ENCODE measurements at places on chromosomes 13 and 19.

DNA sequence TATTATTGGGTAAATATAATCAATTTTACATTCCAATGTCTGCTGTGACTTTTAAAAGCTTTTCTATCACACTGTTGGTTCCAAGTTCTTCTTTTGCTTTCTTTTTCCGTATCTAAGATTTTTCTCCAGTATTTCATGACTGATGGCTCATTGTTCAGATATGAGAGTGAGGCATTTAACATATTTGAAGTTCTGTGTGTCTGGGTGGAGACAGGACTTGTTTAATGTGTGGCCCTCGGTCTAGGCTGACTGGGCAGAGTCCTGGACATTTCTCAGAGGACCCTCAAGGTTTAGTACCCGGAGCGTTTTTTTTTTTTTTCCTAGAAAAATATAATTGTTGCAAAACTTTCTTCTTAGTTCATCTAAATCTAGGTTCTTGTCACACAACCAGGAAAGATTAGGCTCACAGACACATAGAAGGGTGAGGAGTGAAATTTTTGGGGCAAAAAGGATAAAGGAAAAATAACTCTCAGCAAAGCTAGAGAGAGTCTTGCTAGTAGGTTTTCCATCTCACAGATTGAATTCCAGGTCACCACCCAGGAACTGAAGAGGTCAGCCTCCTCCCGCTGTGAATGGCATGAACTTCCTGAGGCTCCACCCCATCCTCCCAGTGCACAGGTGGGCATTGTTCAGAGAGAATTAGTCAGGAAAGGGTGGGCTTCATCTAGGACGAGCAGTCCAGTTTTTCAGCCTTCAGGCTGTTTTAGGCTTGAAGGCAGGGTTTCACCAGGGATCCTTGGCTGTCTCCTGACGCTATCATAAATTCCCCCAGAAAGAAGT, 1002.4 kb upstream of the PCDH9 start:
- no peak for DNase-seq

DNA sequence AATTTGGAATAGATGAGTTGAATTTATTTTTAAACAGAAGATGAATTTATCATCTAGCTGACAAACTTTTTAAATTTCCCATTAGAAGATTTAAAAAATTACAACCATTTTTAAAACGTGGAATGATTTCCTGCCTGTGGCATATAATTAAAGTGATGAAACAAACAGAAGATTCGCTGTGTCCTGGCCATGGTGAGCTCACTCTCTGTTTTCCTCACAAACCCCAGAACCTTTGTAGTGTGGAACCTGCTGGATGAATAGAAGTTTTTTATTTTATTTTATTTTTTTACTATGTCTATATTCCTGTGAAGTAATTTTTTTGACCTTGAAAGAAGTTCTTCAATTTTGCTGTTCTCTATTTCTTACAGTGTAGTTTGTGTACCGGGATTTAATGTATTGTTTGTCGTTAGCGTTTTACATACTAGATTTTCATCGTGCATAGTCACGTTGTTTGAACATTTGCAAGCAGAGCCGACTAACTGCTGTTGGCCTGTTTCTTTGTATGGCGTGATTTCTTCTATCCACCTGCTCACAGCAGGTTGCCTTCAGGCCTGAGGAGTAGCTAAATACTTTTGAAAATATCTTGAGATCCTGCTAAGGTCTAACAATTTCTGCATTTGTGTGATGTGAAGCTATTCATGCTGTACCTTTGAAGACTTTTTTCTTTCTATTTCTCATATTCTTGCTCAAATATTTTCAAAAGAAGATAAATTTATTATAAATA, 149.2 kb downstream of the GGACT start:
- DNase-seq = no peak

DNA sequence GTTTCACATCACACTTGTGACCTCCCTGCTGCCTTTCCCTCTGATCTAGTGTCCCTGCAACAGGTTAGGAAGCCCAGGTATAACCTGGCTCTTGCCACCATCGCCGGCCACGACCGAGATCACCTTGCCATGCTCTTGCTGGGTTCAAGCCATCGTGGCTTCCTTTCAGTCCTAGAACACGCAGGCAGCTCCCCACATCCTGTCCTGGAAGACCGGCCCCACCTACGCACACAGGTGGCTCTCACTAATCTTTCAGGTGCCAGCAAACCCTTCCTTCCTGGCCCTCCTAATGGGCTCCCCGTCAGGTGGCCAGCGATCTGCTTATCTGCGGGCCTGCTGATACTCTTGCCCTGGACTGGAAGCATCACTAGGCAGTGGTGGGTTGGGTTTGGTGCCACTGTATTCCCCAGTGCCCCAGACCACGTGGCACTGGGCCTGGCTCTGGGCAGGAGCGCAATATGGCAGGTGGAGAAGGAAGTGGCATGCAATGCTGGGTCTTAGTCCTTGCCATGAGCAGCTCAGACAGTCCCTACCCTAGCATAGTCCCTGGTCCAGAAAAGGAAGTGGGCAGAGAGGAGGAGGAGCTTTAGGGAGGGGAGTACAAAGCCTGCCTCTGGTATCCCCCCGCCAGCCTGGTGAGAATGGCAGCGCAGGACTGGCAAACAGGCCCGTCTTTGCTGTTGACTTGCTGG, 11.8 kb downstream of the PPP1R37 start:
- no peak for DNase-seq

GRCh38 chr13:22925881-22926747, 254.7 kb upstream of the SGCG start:
- DNase-seq = no peak

DNA sequence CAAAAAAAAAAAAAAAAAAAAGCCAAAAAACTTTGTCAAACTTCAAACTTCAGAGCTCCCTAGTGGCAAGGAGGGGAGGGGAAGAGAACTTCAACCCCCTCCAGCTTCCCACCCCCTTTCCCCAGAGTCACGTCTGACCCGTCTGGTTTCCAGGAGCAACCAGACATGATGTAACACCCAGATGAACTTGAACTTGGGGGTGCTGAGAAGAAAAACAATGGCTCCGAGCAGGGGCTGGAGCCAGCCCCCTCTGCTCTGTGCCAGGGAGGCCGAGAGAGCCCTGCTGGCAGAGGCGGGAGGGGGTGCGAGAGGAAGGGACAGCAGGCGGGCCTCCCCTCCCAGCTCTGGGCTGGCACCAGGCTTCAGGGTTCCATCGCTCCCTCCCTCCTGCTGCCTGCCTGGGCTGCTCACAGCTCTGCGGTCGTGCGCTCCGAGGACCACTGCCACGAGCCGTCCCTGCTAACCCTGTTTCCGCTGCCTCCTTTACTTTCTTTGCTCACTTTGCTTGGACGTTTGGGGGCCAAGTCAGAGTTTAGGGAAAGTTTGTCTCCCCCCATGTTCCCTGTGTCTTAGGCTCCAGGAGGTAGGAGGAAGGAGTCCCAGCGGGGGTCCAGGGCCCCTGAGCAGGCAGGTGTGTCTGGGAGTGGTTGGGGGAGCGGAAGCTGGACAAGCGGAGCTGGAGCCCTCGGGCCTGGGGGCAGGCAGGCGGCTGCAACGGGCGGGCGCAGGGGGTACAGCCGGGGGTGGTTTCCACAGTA, 11.1 kb downstream of the LYL1 start:
- DNase-seq = no peak

- no peak for DNase-seq
Observed at GRCh38 chr19:4650159-4650558, 10.8 kb downstream of the TNFAIP8L1 start.

- DNase-seq = no peak
Observed at GRCh38 chr13:111640476-111640875, 320.0 kb downstream of the TEX29 start.

DNA sequence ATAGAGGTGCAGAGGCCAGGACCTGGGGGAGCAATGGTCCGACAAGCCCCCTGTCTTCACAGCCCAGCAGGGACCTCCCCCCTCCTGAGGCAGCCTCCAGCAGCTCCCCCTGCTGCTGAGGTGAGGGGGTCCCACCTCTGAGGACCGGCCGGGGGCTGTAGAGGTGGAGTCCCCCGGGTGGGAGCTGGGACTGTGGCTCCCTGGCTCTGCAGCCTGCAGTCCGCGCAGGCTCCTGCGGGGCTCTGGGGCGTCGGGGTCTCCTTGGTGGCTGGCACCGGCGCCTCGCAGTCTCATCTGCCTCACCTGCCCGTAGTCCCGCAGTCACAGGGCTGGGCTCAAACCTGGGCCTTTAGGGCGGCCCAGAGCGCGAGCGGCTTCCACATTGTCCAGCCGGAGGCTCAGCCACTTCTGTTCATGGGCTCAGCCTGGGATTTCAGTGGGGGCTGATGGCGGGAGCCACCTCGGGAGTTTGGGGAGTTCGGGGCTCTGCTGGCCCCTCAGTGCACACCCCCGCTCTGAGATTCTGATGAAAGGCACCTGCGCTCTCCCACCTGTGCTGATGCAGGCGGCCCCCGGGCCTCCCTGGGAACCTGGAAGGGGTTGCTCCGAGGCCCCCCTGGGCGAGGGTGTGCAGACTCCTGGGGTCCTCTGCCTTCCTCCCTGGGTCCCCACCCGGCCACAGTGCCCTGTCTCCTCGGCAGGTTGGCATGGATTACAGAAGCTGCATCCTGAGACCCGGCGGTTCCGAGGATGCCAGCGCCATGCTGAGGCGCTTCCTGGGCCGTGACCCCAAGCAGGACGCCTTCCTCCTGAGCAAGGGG, 7.0 kb upstream of the ZNF554 start:
- no peak for DNase-seq

GRCh38 chr19:54253331-54254194, 3.5 kb downstream of the LILRB5 start:
- DNase-seq = no peak

GRCh38 chr13:91701975-91702374, 303.6 kb downstream of the GPC5 start:
- no peak for DNase-seq

- DNase-seq = no peak
Observed at GRCh38 chr19:11612816-11613511, 15.7 kb downstream of the ZNF627 start.

DNA sequence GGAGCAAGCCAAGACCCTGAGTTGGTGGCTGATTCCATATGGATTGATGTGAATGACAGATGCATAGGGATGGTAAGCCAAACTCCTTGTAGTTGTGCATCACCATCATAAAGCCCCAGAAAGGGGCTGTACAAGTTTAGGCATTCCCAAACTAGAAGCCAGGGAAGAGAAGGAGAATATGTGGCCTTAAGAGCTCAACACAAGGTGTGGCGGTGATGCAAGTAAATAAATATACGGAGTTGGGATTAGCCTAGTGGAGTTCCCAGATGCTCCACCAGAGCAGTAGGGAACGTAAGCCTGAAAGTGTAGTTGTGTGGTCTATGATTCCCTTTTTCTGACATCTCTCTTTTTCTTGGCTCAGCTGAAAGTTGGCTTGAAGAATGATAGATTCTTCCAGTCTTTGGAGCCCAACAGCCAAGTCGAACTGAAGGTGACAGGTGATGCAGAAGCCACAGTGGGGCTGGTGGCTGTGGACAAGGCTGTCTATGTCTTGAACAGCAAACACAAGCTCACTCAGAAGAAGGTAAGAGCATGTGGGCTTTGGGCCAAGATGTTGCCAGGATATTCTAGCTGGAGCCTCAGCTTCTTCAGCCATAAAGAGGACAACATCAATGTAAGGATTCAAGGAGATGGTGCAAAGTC, 30.1 kb downstream of the RDH8 start:
- no peak for DNase-seq

DNA sequence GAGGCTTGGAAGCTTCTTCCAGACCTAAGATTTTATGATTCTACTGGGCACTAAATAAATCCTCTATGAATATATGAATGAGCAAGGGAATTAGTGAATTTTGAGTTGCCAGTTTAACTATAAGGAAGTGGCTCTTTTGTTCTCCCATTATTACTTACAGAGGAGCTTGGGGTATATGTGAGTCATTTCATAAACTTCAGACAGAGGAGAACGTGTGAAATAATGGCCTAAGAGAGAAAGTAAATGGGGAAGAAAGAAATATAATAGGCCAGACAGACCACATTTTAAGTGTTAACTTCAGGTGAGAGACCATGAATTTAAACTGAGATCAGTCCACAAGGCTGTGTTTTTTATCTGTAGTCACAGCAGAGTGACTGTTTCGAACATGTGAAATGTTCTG, 570.9 kb downstream of the GPC6 start:
- no peak for DNase-seq

DNA sequence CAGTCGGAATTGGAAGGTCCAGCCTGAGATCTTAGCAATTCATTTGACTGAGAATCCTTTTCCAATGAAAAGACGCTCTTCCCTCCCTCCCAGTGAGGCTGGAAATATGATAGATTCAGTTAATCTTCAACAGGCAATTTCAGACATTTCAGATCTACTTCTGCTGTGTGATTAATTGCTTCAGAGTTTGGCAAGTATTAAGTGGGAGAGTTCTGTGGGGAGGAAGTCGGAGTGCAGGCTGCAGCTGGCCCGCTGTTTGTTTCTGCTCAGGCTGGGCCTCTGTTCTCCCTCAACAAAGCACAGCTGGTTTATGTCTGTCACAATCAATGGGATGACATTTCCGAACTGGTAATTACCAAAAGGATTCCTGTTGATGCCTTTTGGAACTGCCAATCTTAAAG, 178.2 kb downstream of the NDFIP2 start:
- DNase-seq = no peak

- DNase-seq = no peak
Observed at GRCh38 chr13:102651392-102651791, 43.5 kb downstream of the METTL21C start.

DNA sequence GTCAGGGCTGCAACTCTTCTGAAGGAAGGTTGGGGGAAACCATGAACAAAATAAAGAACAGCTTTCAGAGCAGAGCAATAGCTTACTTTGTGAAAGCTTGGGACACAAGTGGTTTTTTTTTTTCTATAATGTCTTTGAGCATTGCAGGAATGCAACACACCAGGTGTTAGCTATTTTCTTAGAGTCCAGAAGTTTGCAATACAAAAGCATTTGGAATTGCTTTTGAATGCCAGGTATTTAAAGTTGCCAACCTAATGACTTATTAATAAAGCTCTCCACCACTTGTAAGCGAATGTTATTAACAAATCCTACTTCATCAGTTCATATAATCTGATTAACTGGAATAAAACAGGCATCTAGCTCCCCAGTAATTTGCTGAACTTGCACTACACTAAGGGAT, 172.6 kb downstream of the NUFIP1 start:
- no peak for DNase-seq

DNA sequence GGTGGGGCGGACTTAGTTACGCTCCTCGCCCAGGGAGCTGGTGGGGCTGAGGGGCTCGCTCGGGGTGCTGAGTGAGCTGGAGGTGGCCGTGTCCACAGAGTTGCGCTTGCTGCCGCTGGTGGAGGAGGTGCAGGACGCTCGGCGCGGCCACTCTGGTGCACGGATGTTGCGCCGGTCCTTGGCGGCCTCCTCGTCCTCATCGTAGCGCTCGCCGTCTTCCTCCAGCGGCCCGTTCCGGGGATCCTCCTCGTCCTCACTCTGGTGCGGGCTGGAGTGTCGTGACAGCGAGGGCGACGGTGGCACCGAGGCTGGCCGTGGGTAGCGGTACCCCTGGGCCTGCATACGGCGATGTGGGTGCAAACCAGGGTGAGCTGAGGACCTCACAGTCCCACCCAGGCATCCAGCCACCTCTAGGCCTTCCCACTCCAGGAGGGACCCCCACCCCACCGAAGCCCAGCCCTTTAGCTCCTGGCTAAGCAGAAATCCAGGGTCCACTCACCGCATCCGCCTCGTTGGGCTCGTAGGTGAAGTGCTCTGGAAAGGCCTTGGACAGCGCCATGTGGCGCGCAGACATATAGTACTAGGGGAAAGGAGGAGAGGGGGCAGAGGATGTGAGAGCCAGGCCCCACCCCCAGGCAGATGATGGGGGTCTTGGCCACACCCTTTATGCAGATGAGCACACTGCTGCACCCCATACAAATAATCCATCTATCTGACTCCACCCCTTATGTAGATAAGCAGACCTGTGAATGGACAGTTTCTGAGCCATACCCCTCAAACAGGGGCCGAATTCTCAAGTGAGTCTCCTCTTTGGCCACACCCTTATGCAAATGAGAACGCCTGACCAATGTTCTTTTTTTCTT, 4.4 kb downstream of the FTL start:
- no peak for DNase-seq

GRCh38 chr13:45385320-45385719, 32.9 kb downstream of the SLC25A30 start:
- no peak for DNase-seq

Measured in stimulated activated CD4-positive, alpha-beta T cell treated with anti-CD3 and anti-CD28 coated beads, TNF-alpha, amount 100 ng/mL, for 1 hour (primary cell).